ENCODE measurements at places on chromosomes 12 and 14. TPM values are rescaled to one million over a fixed set of nuclear protein-coding genes. Genes with fewer than 3 reads are reported as not detected.
A peak's percentile ranks its signal among the peaks of the same experiment; 100 is the strongest.

- H3K4me1 ChIP-seq, result peaks cover 5% of the 10 kb centered on the region
- DNase-seq, result no peak
- peaks cover 13% of the 10 kb centered on the region for H3K36me3 ChIP-seq
- no peak overlapping the region for H3K27ac ChIP-seq
These were observed 84.3 kb upstream of the TTC7B start for GRCh38 chr14:90900476-90901083.

DNA sequence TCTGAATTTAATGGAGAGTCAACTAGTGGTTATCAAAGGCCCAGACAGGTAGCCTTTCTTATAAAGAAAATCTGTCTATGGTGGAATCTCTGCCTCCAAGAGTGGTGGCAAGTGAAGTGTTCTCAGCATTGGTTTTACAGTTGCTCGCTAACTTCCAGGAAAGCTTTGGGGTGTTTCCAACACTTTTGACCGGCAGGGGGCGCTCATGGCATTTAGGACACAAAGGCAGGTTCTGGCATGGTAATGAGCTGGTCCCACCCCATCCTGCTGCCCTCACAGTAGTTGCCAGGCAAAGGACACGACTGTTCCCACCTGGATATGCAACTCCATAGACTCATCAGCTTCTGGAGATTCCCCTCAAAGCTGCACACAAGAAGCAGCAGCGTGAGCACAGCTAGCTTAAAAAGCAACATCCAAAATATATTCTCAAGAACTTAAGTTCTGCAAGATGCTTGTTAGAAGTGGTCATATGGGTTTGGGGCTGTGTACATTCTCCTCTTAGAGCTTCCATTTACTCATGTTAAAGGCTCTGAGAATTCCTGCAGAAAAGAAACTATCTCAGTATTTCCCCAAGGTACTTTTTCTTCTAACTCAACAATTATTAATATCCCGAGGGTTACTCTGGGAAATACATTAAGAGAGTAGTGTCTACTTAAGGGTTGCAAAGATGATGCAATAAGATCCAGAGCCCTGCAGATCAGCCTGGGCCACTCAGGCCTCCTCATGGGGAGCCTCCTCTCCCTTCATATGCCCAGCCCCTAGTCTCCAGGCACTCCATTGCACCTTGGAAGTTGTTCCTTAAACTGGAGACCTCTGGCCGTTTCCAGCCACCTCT lies 14.8 kb downstream of the PROX2 start:
- no peaks in the 10 kb centered on the region for H3K27me3 ChIP-seq
- no peak overlapping the region for H3K4me3 ChIP-seq
- no peak overlapping the region for H3K27ac ChIP-seq
- peaks cover 2% of the 10 kb centered on the region for H3K4me1 ChIP-seq

DNA sequence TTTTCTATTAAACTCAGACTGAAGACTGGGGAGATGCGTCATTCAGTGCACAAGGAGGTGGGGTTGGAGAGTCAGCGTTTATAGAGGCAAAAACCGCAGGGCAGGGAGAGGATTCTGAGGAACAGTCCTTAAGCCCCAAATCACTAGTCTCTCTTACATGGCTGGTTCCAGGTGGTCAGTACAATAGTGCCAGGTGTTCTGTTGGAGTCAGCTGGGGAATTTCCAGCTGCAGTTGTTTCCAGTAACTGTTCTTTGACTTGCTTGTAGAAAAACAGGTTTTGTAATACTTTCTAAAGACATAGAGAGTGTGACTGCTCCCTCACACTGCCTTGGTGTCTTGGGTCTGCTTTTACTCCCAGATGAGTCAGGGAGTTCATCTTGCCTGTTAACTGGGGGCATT lies 192.2 kb downstream of the TMTC3 start:
- H3K4me3 ChIP-seq, result no peak overlapping the region
- DNase-seq, result no peak
- no peaks in the 10 kb centered on the region for H3K36me3 ChIP-seq

Gene RNFT2
- total RNA-seq, result 13.0 TPM

DNA sequence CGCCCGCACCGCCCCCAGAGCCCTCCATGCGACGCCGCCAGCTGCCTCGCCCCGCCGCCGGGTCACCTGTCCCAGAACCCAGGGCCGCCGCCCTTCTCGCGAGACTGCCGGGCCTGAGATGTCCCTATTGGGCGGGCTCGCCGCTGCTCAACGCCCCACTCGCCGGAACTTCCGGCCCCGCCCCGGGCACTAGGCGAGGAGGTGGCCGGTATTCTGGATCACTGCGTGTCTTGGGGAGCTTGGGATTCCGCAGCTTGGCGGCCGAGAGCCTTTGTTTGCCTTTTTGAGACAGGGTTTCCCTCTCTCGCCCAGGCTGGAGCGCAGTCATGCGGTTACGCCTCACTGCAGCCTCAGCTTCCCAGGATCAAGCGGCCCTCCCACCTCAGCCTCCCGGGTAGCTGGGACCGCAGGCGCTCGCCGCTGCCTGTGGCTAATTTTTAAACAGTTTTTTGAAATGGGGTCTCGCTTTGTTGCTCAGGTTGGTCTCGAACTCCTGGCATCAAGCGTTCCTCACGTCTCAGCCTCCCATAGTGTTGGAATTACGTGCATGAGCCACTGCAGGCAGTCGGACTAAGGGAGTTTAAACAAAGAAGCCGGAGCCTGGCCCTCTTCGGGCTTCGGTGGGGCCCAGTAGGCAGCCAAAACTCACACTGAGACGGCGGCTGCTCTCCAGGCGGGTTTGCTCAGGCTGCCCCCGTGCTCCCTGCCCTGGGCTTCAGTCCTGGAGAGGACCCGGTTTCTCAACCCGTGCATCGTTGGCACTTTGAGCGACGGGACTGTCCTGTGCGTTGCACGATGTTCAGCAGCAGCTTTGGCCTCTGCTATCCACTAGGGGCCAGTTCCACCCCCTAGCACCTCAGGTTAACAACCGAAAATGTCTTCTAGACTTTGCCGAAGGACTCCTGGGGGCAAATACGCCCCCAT lies at the start of gene SLC15A4:
Gene SLC15A4 (minus strand): TSS at position 43 of the 924 bp plus-strand sequence. CDS start 15 bp downstream, at position 28.
- DNase-seq, result peak; percentile 96
- peaks cover 11% of the 10 kb centered on the region for H3K27me3 ChIP-seq
- H3K36me3 ChIP-seq, result peaks cover 15% of the 10 kb centered on the region

- H3K4me3 ChIP-seq, result no peak overlapping the region
- no peaks in the 10 kb centered on the region for H3K27me3 ChIP-seq
- no peak for DNase-seq
- no peaks in the 10 kb centered on the region for H3K4me1 ChIP-seq
- no peak overlapping the region for H3K27ac ChIP-seq
These were observed 290.8 kb upstream of the NOVA1 start for GRCh38 chr14:26888592-26888991.

- peaks cover 6% of the 10 kb centered on the region for H3K27me3 ChIP-seq
- H3K4me1 ChIP-seq, result no peaks in the 10 kb centered on the region
- H3K4me3 ChIP-seq, result no peak overlapping the region
- no peak overlapping the region for H3K27ac ChIP-seq
These were observed 284.0 kb downstream of the ATP23 start for GRCh38 chr12:58225203-58225877.

GRCh38 chr12:4932576-4932975 lies 22.9 kb downstream of the KCNA1 start:
- H3K4me1 ChIP-seq, result peaks cover 4% of the 10 kb centered on the region
- peaks cover 33% of the 10 kb centered on the region for H3K27me3 ChIP-seq
- H3K27ac ChIP-seq, result no peak overlapping the region
- no peak for DNase-seq
- no peaks in the 10 kb centered on the region for H3K36me3 ChIP-seq
- H3K4me3 ChIP-seq, result no peak overlapping the region

DNA sequence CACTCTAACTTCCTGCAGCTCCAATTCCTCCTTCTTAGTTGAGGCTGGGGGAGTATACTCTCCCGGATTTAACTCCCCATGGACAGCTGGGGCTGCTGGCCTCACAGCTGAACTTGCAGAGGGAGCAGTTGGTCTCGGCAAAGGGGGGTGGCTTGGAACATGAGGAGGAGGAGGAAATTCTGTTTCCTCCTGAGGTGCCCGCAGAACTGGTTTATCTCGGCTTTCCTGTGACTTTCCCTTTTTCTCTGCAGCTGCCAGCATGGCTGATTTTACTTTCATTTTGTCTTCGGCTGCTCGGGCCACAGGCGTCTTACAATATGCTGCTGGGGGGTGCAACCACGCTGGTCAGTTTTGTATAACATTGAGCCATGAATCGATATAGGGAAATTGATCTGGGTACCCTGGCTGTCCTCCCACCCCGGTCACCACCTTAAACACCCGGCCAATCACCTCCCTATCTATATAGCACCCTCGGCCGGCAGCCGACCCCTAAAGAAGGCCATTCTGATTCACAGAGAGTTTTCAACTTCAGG lies 1317.6 kb downstream of the TMEM121 start:
- H3K27ac ChIP-seq, result peak overlapping the region; percentile 76
- H3K4me1 ChIP-seq, result peaks cover 26% of the 10 kb centered on the region
- peak; percentile 52 for DNase-seq
- H3K4me3 ChIP-seq, result peak overlapping the region; percentile 86
- H3K27me3 ChIP-seq, result no peaks in the 10 kb centered on the region
- H3K36me3 ChIP-seq, result no peaks in the 10 kb centered on the region

DNA sequence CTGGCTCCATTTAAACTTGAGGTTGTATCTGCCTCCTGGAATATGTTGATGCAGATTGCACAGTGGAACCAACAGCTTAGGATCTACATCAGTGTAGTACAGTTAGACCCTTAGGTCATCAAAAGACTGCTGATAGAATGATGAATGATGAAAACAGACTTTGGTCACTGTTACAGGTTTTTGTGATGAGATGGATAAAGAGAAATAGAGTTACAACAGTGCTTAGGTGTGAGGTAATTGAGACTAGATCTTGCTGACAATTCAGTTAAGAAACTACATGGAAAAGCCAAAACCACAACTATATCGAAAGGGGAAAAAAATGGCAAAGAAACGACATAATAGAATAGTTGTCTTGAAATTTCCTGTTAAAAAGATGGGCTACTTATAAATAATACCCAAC lies 145.7 kb upstream of the LMNTD1 start:
- no peaks in the 10 kb centered on the region for H3K27me3 ChIP-seq
- DNase-seq, result no peak
- H3K27ac ChIP-seq, result no peak overlapping the region

DNA sequence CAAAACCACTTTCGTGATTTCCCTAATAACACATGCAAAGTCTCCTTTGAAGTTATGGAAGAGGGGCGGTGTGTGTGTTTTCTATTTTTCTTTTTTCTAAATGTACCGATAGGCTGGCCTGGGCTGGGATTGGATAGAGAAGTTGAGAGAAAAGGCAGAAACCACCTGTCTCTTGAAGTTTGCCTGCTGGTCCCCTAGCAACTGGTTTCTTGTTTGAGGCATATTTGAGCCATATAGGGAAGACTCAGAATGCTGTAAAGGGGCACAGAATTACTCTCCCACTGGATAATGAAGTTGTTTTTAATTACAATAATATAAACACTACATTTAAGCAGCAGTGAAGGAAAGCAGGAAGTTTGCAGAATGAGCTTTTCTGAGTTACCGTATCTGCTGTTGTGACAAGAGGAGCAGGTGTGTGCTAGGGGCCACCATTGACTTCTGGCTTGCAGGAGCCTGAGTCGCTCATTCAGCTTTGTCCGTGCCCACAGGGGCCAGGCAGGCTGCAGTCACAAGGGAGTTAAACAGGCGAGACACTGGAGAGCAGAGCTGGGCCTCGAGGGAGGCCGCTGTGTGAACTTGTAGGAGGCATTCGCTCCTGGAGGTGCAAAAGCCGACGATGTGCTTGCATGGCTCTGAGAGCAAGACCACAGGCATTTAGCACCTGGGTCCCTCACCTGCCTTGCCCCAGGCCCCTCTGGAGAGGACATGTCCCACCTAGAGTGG lies 173.8 kb upstream of the RGS6 start:
- no peaks in the 10 kb centered on the region for H3K36me3 ChIP-seq
- H3K4me3 ChIP-seq, result no peak overlapping the region
- no peak for DNase-seq
- peaks cover 2% of the 10 kb centered on the region for H3K27me3 ChIP-seq

Gene IL31
- total RNA-seq, result not detected

Gene EFS
- total RNA-seq, result not detected

GRCh38 chr12:47021298-47021697 lies 58.1 kb upstream of the PCED1B start:
- DNase-seq, result no peak
- no peak overlapping the region for H3K4me3 ChIP-seq
- no peak overlapping the region for H3K27ac ChIP-seq
- no peaks in the 10 kb centered on the region for H3K4me1 ChIP-seq
- no peaks in the 10 kb centered on the region for H3K27me3 ChIP-seq
- H3K36me3 ChIP-seq, result no peaks in the 10 kb centered on the region

- H3K36me3 ChIP-seq, result no peaks in the 10 kb centered on the region
- DNase-seq, result no peak
- no peaks in the 10 kb centered on the region for H3K4me1 ChIP-seq
- H3K27ac ChIP-seq, result no peak overlapping the region
These were observed 830.1 kb upstream of the MGAT4C start for GRCh38 chr12:87086118-87086891.

Gene FBXL14
- 11.9 TPM for total RNA-seq

GRCh38 chr12:55912908-55913307 lies 14.8 kb downstream of the PYM1 start:
- peaks cover 23% of the 10 kb centered on the region for H3K36me3 ChIP-seq
- DNase-seq, result no peak

DNA sequence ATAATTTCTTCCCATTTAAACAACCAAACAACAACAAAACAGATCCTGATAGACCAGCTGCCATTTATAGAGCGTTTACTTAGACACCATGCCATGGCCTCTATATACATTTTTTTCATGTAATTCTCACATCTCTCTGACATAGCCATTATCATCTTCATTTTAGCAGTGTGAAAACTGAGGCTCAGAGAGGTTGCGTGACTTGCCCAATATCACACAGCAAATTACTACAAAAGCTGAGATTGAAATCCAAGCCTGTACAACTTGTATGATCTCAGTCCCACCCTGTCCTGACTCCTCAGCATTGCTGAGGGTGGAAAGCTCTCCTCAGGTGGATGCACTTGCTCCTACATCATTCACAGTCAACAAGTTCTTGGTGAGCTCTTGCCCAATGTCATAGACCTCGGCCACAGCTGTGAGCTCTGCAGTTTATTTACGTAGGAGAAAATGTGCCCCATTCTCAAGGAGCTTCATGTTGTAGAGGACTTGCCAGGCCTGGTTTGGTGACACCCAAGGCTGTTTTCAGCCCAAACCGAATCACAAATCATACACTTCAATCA lies 55.5 kb downstream of the CRACR2A start:
- H3K4me1 ChIP-seq, result no peaks in the 10 kb centered on the region
- H3K36me3 ChIP-seq, result peaks cover 11% of the 10 kb centered on the region
- no peak for DNase-seq
- H3K4me3 ChIP-seq, result no peak overlapping the region
- no peak overlapping the region for H3K27ac ChIP-seq

- H3K36me3 ChIP-seq, result no peaks in the 10 kb centered on the region
- no peaks in the 10 kb centered on the region for H3K27me3 ChIP-seq
- H3K27ac ChIP-seq, result no peak overlapping the region
- no peak overlapping the region for H3K4me3 ChIP-seq
- H3K4me1 ChIP-seq, result no peaks in the 10 kb centered on the region
- no peak for DNase-seq
These were observed 50.0 kb downstream of the SOX5 start for GRCh38 chr12:23899434-23899833.

- H3K27ac ChIP-seq, result no peak overlapping the region
- H3K4me1 ChIP-seq, result peaks cover 5% of the 10 kb centered on the region
- no peak for DNase-seq
These were observed 361.1 kb upstream of the ATP2B1 start for GRCh38 chr12:90069711-90070110.
